DND-41 (cell line): ENCODE measurements at places on chromosomes 7 and 10.

GRCh38 chr7:1885465-1886226, 215.6 kb downstream of the ELFN1 start:
- H3K36me3 ChIP-seq: peaks cover 71% of the 10 kb centered on the region
- H3K27ac ChIP-seq: peak overlapping the region; percentile 75
- DNase-seq: no peak
- H3K4me3 ChIP-seq: no peak overlapping the region

DNA sequence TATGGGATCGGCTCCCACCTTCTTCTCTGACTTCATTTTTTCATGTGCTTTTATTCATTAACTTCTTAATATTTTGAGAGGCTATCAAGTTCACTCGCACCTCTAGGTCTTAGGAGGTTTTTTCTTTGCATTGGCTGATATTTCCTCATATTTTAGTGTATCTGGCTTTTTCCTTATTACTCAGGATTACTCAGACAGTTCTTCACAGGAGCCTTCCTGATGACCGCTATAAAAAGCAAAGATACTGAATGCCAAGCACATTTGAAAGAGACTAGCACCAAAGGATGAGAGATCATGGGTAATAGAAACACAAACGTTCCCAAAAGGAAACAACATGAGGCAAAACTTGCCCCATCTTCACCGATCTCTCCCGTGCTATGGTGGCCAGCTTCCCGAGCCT, 409.2 kb upstream of the KLF6 start:
- no peaks in the 10 kb centered on the region for H3K4me1 ChIP-seq
- H3K4me3 ChIP-seq: no peak overlapping the region
- no peaks in the 10 kb centered on the region for H3K27me3 ChIP-seq
- H3K36me3 ChIP-seq: no peaks in the 10 kb centered on the region

DNA sequence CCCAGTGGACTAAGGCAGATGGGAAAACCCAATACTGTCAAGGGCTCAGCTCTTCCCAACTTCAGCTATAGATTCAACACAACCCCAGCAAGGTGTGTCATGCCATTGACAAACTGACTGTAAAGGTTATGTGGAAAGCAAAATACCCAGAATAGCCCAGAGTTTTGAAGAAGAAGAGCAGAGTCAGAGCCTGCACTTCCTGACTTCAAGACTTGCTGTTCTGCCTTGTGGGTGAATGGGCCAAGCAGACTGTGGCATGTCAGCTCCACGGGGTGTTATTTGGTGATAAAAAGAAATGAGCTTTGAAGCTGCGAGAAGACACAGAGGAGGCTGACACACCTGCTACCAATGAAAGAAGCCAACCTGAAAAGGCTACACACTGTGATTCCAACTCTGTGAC, 89.7 kb downstream of the NKX6-2 start:
- H3K4me3 ChIP-seq: no peak overlapping the region
- no peaks in the 10 kb centered on the region for H3K27me3 ChIP-seq
- no peak overlapping the region for H3K27ac ChIP-seq
- no peaks in the 10 kb centered on the region for H3K4me1 ChIP-seq
- peaks cover 24% of the 10 kb centered on the region for H3K36me3 ChIP-seq
- no peak for DNase-seq

DNA sequence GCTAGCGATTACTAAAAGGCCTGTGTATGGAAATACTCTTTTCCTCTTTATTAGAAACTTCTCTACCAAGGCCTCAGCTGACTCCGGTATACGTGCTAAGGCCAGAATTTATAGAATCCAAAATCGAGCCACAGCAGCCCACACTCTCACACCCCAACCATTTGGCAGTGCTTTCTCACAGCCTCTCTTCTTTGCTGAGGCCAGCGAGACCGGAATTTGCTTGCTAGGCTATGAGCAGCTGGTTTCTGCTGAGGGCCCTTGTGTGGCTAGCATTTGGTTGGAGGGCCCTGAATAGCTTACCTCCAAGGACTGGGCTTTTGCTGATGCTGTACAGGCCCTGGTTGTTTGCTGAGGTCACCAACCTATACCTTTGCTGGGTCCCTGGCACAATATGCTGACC, 46.1 kb downstream of the ITGB8 start:
- H3K27me3 ChIP-seq: no peaks in the 10 kb centered on the region
- no peak overlapping the region for H3K4me3 ChIP-seq
- H3K36me3 ChIP-seq: no peaks in the 10 kb centered on the region
- H3K4me1 ChIP-seq: no peaks in the 10 kb centered on the region

DNA sequence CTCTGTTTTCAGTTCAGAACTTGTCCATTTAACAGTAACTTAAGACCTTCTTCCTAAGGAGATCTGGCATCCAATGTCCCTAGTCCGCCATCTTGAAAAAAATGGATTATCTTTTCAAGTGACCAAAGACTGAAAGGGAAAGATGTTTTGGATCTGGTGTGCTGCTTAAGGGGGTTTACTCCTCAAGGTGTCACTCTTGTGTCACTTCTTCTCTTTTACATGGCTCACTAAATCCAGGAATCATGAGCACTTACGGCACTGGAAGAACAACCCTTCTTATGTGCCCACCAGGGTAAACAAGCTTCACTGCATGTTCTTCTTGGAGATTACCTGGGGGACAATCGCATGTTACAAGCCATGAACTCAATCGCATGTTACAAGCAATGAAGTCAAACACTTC, 43.7 kb downstream of the ANXA8 start:
- H3K36me3 ChIP-seq: no peaks in the 10 kb centered on the region
- no peaks in the 10 kb centered on the region for H3K4me1 ChIP-seq
- no peak for DNase-seq
- H3K4me3 ChIP-seq: no peak overlapping the region
- H3K27me3 ChIP-seq: peaks cover 6% of the 10 kb centered on the region

GRCh38 chr10:98694014-98694413, 247.3 kb upstream of the HPS1 start:
- no peaks in the 10 kb centered on the region for H3K27me3 ChIP-seq
- DNase-seq: no peak
- no peak overlapping the region for H3K4me3 ChIP-seq
- H3K4me1 ChIP-seq: no peaks in the 10 kb centered on the region
- no peak overlapping the region for H3K27ac ChIP-seq

GRCh38 chr7:24337180-24337579, 53.2 kb downstream of the NPY start:
- no peak for DNase-seq
- no peak overlapping the region for H3K4me3 ChIP-seq
- H3K27me3 ChIP-seq: no peaks in the 10 kb centered on the region
- no peaks in the 10 kb centered on the region for H3K36me3 ChIP-seq
- H3K4me1 ChIP-seq: no peaks in the 10 kb centered on the region
- H3K27ac ChIP-seq: no peak overlapping the region

DNA sequence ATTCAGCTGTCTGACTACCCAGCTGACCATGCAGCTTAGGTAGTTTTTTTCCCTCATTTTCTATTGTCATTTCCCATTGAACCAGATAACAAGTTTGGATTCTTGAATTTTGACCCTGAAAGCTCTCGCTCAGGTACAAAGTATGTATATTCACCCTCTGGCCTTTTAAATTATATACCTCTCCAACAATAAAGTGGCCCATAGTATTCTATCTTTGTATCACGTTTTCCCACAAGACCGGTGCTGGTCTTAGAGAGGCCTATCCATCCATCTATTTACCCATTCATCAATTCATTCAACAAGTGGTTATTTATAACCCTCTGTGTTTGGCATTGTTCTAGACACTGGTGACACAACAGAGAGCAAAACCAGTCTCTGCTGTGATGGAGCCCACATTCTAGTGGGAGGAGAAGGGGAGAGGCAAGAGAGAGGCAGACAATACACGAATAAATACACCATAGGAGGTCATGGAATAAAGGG, 35.2 kb upstream of the NPSR1 start:
- no peak overlapping the region for H3K27ac ChIP-seq
- no peaks in the 10 kb centered on the region for H3K27me3 ChIP-seq
- no peaks in the 10 kb centered on the region for H3K36me3 ChIP-seq
- DNase-seq: no peak

DNA sequence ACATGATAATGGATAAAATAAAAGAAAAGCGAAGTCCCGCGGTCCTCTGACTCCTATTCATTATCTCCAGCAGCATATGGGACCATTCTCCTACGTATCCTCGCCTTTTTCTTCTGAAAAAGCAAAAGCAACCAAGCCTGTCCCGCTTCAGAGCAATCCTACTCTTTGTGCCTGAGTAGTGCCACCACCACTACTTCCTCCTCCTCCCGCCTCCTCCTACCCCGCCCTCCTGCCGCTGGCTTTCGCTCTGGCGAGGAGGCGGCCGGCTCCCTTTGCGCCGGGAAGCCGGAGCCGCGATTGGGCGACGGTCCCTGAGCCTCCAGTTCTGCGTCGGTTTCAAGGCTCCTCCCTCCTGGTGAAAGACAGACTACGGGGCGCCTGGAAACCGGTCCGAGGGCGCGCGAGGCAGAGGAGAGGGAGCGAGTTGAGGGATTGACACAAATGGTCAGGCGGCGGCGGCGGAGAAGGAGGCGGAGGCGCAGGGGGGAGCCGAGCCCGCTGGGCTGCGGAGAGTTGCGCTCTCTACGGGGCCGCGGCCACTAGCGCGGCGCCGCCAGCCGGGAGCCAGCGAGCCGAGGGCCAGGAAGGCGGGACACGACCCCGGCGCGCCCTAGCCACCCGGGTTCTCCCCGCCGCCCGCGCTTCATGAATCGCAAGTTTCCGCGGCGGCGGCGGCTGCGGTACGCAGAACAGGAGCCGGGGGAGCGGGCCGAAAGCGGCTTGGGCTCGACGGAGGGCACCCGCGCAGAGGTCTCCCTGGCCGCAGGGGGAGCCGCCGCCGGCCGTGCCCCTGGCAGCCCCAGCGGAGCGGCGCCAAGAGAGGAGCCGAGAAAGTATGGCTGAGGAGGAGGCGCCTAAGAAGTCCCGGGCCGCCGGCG, at the start of gene FZD1:
TSS of gene FZD1 (plus strand) at position 388 of the 878 bp plus-strand sequence. CDS start at position 836, 448 bp downstream.
- H3K36me3 ChIP-seq: no peaks in the 10 kb centered on the region; the same call in 1 of the 2 replicates
- H3K27me3 ChIP-seq: peaks cover 47% of the 10 kb centered on the region
- peak within 1 kb of the TSS; percentile 38 for H3K27ac ChIP-seq
- peaks cover 42% of the 10 kb centered on the region for H3K4me1 ChIP-seq
- H3K4me3 ChIP-seq: peak within 1 kb of the TSS; percentile 56

GRCh38 chr7:582931-583330, 63.3 kb upstream of the PDGFA start:
- no peaks in the 10 kb centered on the region for H3K27me3 ChIP-seq
- no peak overlapping the region for H3K4me3 ChIP-seq
- DNase-seq: no peak
- peak overlapping the region; percentile 74; the same call in 1 of the 2 replicates for H3K27ac ChIP-seq
- H3K36me3 ChIP-seq: peaks cover 69% of the 10 kb centered on the region

- no peaks in the 10 kb centered on the region for H3K27me3 ChIP-seq
- peaks cover 26% of the 10 kb centered on the region for H3K36me3 ChIP-seq
- H3K4me1 ChIP-seq: peaks cover 46% of the 10 kb centered on the region
- H3K4me3 ChIP-seq: peak overlapping the region; percentile 96
- H3K27ac ChIP-seq: peak overlapping the region; percentile 94
These were observed 816 bp downstream of the DMTF1 start for GRCh38 chr7:87152897-87153641.

DNA sequence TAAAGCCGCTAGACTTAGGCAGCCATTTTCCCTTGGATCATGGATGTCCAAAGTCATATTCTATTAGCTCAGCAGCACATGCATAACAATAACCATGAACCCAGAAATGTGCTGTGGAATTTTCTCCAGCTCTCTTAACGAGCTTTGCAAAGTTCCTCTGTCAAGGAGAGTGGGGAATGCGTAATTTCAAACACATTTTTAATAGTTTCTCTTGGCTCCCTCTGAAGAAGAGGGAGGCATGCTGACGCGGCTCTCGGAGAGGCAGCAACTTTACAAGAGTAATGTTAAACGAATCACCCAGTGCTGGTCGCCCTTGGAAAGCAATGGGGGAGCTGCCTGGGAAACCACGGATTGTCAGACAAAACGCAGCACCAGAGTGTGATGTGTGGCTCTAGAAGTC, 114.8 kb downstream of the RAB18 start:
- peaks cover 13% of the 10 kb centered on the region for H3K27me3 ChIP-seq
- H3K4me3 ChIP-seq: no peak overlapping the region
- H3K36me3 ChIP-seq: no peaks in the 10 kb centered on the region
- H3K27ac ChIP-seq: no peak overlapping the region
- no peaks in the 10 kb centered on the region for H3K4me1 ChIP-seq
- no peak for DNase-seq

- H3K36me3 ChIP-seq: no peaks in the 10 kb centered on the region
- H3K27me3 ChIP-seq: no peaks in the 10 kb centered on the region
- no peak overlapping the region for H3K27ac ChIP-seq
- H3K4me3 ChIP-seq: no peak overlapping the region
- H3K4me1 ChIP-seq: no peaks in the 10 kb centered on the region
- no peak for DNase-seq
These were observed 89.1 kb downstream of the MMRN2 start for GRCh38 chr10:86868353-86868752.

- H3K4me1 ChIP-seq: no peaks in the 10 kb centered on the region
- H3K36me3 ChIP-seq: no peaks in the 10 kb centered on the region
- H3K27me3 ChIP-seq: peaks cover 21% of the 10 kb centered on the region
- H3K4me3 ChIP-seq: no peak overlapping the region
These were observed 55.2 kb downstream of the EGFR start for GRCh38 chr7:55073976-55074528.

- H3K4me3 ChIP-seq: no peak overlapping the region
- DNase-seq: no peak
- H3K27me3 ChIP-seq: no peaks in the 10 kb centered on the region
- no peaks in the 10 kb centered on the region for H3K4me1 ChIP-seq
- no peak overlapping the region for H3K27ac ChIP-seq
These were observed 15.5 kb upstream of the MICALL2 start for GRCh38 chr7:1474736-1475135.

- H3K4me3 ChIP-seq: no peak overlapping the region
- no peaks in the 10 kb centered on the region for H3K27me3 ChIP-seq
- no peak overlapping the region for H3K27ac ChIP-seq
- H3K36me3 ChIP-seq: no peaks in the 10 kb centered on the region
These were observed 403.5 kb upstream of the ANKRD30A start for GRCh38 chr10:36721871-36722270.

DNA sequence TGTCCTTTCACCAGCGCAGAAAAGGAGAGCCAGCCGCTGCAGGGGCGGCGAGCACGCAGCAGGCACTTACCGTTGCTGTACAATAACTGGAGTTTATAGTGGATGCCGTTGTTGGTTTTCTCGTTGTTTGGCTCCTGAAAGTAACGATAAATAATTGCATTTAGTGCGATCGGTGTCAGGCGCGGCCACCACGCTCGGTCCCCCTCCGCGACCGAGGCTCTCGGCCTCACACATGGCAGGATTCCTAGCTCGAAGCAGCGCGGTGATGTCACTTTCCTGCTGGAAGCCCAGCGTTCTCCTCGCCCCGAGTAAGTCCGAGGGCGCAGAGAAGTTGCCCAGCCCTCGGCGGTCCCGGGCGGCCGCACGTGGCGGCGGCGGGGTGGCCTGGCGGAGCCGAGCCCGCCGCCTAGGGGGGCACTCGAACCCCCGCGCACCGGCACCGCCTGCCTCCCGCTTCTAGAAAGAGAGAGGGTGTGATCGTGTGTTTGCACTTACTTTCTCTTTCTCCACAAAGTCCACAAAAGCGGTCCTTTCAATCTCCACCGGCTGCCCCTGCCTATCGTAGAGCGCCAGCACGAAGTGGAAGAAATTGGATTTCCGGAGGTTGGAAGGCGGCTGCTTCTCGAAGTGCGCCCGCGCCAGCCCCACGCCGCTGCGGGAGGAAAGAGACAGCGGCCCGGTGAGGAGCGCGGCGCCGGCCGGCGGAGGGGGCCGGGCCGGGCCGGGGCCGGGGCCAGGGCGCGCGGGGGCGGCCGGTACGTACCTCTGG, 1.0 kb downstream of the EBF3 start:
- no peak for DNase-seq
- no peaks in the 10 kb centered on the region for H3K36me3 ChIP-seq
- no peak overlapping the region for H3K27ac ChIP-seq
- peaks cover 10% of the 10 kb centered on the region for H3K4me1 ChIP-seq
- H3K4me3 ChIP-seq: no peak overlapping the region
